ENCODE measurements at places on chromosomes 16 and 17.

GRCh38 chr17:29614349-29615047 lies 8.2 kb downstream of the CORO6 start:
- H3K4me3 ChIP-seq, result peak overlapping the region; percentile 74
- no peaks in the 10 kb centered on the region for H3K27me3 ChIP-seq
- peaks cover 39% of the 10 kb centered on the region for H3K4me1 ChIP-seq
- H3K36me3 ChIP-seq, result no peaks in the 10 kb centered on the region
- peak overlapping the region; percentile 58 for H3K27ac ChIP-seq

GRCh38 chr16:2468725-2469398 lies 2.2 kb upstream of the NTN3 start:
- H3K27ac ChIP-seq, result no peak overlapping the region
- no peak for DNase-seq
- H3K36me3 ChIP-seq, result no peaks in the 10 kb centered on the region
- peaks cover 6% of the 10 kb centered on the region for H3K4me1 ChIP-seq
- no peak overlapping the region for H3K4me3 ChIP-seq

GRCh38 chr17:81209141-81209540 lies 13.6 kb downstream of the CEP131 start:
- DNase-seq, result no peak
- no peaks in the 10 kb centered on the region for H3K27me3 ChIP-seq
- no peaks in the 10 kb centered on the region for H3K36me3 ChIP-seq
- H3K27ac ChIP-seq, result no peak overlapping the region
- no peaks in the 10 kb centered on the region for H3K4me1 ChIP-seq

GRCh38 chr16:3861808-3862451 lies 18.6 kb downstream of the CREBBP start:
- no peak overlapping the region for H3K27ac ChIP-seq
- no peaks in the 10 kb centered on the region for H3K27me3 ChIP-seq
- no peak overlapping the region for H3K4me3 ChIP-seq

DNA sequence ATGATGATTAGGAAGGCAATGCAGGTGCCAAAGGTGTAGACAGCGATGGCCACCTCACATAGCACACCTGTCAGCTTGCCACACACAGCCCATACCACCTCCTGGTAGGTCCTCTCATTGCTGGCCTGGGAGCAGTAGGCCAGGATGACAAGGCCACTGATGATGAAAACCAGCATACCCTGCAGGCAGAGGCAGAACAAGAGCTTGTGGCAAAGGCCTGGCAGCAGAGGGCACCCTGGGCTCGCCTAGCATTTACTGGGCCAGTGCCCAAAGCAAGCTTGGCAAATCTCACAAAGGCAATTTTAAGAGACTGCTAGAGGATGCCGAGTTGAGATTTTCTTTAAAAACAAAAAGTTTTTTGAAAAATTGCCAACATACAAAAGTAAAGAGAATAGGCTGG lies 5.9 kb downstream of the SLC38A7 start:
- H3K27me3 ChIP-seq, result no peaks in the 10 kb centered on the region
- H3K27ac ChIP-seq, result no peak overlapping the region
- H3K4me1 ChIP-seq, result peaks cover 6% of the 10 kb centered on the region
- no peaks in the 10 kb centered on the region for H3K36me3 ChIP-seq
- no peak overlapping the region for H3K4me3 ChIP-seq

- no peaks in the 10 kb centered on the region for H3K27me3 ChIP-seq
- no peak overlapping the region for H3K27ac ChIP-seq
- H3K4me3 ChIP-seq, result no peak overlapping the region
- no peak for DNase-seq
These were observed 653.8 kb downstream of the CDH8 start for GRCh38 chr16:61382435-61382834.

GRCh38 chr16:83248735-83249463 lies 558.9 kb upstream of the HSBP1 start:
- no peaks in the 10 kb centered on the region for H3K4me1 ChIP-seq
- no peaks in the 10 kb centered on the region for H3K27me3 ChIP-seq
- H3K36me3 ChIP-seq, result no peaks in the 10 kb centered on the region
- no peak overlapping the region for H3K27ac ChIP-seq
- H3K4me3 ChIP-seq, result no peak overlapping the region

DNA sequence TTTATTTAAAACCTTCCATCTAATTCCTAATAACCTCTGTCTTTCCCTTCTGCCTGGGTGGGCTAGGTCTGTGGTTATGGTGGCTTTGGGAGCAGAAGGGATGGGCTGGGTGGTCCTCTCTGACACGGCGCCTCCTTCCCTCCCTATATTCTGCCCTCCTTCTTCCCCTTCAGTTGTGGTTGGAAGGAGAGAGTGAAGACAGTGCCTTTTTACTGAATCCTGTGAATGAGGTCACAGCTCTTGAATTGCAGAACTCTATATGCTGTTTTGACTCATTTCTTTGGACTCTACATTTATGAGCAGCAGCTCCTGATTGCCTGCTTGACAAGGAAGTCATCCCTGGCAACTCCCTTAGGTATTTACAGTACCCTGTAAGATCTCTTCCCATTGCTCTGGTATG lies 256.0 kb upstream of the ELAC2 start:
- H3K4me1 ChIP-seq, result no peaks in the 10 kb centered on the region
- H3K27ac ChIP-seq, result no peak overlapping the region
- H3K36me3 ChIP-seq, result no peaks in the 10 kb centered on the region
- no peak for DNase-seq

DNA sequence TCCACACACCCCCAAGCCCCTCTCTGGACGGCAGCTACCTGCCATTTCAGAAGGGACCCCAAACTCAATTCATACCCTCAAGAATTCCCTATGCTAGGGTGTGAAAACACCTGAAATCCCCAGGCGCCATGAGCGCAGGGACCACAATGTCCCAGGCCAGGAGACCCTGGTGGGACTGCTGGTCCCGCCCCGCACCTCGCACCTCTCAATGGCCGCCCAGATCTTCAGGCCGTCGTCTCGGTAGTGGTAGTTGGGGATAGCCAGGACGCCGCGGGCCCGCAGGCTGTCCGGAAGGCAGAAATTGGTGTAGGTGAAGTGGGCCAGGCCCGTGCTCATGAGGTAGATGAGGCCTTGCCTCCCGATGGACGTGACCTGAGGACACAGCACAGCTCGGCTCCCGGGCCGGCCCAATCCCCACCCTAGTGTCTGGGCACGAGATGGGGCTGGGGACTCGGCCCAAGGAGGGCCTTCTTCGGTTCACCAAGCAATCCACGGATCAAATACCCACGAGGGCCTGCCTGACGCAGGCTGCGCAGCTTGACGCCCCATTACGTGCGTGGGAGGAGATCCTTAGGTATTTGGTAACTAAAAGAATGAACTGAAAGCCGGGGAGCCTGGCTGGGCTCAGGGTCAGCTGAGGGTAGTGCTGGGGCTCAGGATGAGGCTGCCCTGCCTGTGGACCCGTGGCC lies 9.2 kb downstream of the ALOXE3 start:
- no peak overlapping the region for H3K27ac ChIP-seq
- H3K4me1 ChIP-seq, result peaks cover 2% of the 10 kb centered on the region
- peaks cover 27% of the 10 kb centered on the region for H3K27me3 ChIP-seq
- no peak overlapping the region for H3K4me3 ChIP-seq
- DNase-seq, result no peak
- no peaks in the 10 kb centered on the region for H3K36me3 ChIP-seq

DNA sequence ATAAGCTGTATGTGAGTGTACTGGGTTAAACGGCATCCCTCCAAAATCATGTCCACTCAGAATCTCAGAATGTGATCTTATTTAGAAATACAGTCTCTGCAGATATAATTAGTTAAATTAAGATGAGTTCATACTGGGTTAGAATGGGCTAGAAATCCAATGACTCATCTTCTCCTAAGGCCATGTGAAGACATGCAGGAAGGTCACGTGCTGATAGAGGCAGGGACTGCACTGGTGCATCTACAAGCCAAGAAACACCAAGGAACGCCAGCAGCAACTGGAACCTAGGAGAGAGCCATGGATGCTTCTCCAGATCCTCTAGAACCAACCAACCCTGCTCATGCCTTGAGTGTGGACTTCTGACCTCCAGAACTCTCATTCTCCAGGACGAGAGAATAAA lies 241.0 kb downstream of the XYLT1 start:
- peaks cover 6% of the 10 kb centered on the region for H3K36me3 ChIP-seq
- peaks cover 12% of the 10 kb centered on the region for H3K4me1 ChIP-seq
- DNase-seq, result no peak
- H3K27ac ChIP-seq, result no peak overlapping the region
- H3K27me3 ChIP-seq, result no peaks in the 10 kb centered on the region

GRCh38 chr17:19702217-19702641 lies 14.2 kb downstream of the SLC47A2 start:
- no peak for DNase-seq
- H3K4me3 ChIP-seq, result no peak overlapping the region
- H3K4me1 ChIP-seq, result no peaks in the 10 kb centered on the region
- no peaks in the 10 kb centered on the region for H3K27me3 ChIP-seq
- H3K27ac ChIP-seq, result no peak overlapping the region
- H3K36me3 ChIP-seq, result no peaks in the 10 kb centered on the region

- no peak for DNase-seq
- no peak overlapping the region for H3K4me3 ChIP-seq
These were observed 11.4 kb upstream of the CALB2 start for GRCh38 chr16:71347146-71347545.

DNA sequence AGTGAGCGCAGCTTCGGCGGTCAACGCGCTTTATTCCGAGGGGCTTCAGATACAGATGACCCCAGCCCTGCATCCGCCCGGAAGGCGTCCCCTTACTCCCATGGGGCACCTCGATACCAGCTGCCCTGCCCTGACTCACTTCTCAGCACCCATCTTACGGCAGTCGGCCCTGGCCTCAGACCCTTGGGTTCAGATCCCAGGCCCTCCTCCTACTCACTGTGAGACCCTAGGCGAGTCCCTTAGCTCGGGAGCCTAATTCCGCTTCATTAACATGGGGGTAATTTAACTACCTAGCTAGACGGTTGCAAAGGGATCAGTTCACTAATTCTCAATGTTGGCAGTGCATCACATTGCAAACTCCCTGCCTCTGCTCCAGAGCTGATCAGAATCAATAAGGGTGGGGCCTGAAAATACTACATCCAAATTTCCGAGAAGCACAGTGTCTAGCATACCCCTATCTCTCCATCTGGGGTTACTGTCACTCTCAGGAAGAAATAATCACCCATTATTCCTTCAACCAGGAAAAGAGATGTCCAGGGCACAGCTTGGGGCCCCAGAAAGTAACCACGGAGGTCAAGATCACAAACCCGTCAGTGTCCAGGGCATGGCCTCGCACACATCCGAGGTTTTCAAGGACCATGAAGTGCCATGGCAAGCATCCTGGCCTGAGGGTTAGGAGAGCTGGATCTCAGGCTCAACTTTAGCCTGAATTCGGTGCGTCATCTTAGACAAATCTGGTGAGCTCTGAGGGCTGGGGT lies 415 bp upstream of the FLOT2 start:
- peaks cover 54% of the 10 kb centered on the region for H3K36me3 ChIP-seq
- H3K27me3 ChIP-seq, result no peaks in the 10 kb centered on the region
- H3K27ac ChIP-seq, result peak overlapping the region; percentile 95
- DNase-seq, result no peak
- peak overlapping the region; percentile 96 for H3K4me3 ChIP-seq
- peaks cover 61% of the 10 kb centered on the region for H3K4me1 ChIP-seq

DNA sequence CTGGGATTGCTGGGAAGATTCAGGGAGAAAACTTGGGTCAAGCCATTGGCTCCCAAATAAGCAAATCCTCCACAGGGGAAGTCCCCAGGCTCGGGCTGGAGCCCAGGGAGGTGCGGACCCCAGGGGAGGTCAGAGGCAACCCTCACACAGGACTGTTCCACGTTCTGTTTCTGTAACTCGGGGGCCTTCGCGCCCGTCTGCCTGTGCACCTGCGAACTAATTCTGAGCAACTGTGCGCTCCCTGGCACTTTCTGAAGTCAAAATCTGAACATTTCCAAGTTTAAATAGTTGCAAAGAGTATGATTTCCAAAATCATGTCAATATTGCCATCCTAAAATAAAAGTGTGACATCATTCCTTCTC lies 16.8 kb downstream of the TIMM22 start:
- no peak overlapping the region for H3K4me3 ChIP-seq
- H3K4me1 ChIP-seq, result no peaks in the 10 kb centered on the region
- no peak for DNase-seq
- H3K27me3 ChIP-seq, result no peaks in the 10 kb centered on the region

DNA sequence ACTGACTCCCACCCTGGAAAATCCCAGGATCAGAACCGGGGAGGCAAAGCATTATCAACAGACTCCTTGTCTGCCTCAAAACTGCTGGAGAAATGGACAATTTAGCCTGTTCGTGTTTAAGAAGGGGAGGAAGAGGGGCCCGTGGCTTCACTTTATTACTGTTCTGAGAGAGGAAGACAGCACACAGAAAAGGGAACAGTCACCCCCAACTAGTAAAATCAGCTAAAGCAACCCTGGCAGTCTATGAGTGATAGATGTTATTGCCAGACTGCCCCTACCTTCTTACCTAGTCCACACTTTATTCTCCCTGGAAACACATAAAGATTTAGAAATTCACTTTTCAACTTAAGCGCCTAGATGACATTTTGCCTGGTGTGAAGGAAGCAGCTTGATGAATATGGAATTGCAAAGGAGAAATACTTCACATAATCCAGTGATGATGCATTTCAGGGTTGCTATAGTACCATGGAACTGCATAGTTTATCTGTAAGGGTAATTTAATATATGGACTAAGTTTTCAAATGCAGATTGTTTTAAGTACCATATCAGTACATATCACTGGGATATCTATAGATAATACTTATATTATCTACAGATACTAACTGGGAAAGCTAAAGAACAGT lies 36.9 kb upstream of the TRAP1 start:
- no peaks in the 10 kb centered on the region for H3K27me3 ChIP-seq
- no peak overlapping the region for H3K27ac ChIP-seq
- no peak for DNase-seq
- no peak overlapping the region for H3K4me3 ChIP-seq

- H3K4me3 ChIP-seq, result no peak overlapping the region
- H3K4me1 ChIP-seq, result no peaks in the 10 kb centered on the region
- no peaks in the 10 kb centered on the region for H3K27me3 ChIP-seq
- no peak overlapping the region for H3K27ac ChIP-seq
These were observed 10.6 kb upstream of the PLD6 start for GRCh38 chr17:17216776-17217175.

DNA sequence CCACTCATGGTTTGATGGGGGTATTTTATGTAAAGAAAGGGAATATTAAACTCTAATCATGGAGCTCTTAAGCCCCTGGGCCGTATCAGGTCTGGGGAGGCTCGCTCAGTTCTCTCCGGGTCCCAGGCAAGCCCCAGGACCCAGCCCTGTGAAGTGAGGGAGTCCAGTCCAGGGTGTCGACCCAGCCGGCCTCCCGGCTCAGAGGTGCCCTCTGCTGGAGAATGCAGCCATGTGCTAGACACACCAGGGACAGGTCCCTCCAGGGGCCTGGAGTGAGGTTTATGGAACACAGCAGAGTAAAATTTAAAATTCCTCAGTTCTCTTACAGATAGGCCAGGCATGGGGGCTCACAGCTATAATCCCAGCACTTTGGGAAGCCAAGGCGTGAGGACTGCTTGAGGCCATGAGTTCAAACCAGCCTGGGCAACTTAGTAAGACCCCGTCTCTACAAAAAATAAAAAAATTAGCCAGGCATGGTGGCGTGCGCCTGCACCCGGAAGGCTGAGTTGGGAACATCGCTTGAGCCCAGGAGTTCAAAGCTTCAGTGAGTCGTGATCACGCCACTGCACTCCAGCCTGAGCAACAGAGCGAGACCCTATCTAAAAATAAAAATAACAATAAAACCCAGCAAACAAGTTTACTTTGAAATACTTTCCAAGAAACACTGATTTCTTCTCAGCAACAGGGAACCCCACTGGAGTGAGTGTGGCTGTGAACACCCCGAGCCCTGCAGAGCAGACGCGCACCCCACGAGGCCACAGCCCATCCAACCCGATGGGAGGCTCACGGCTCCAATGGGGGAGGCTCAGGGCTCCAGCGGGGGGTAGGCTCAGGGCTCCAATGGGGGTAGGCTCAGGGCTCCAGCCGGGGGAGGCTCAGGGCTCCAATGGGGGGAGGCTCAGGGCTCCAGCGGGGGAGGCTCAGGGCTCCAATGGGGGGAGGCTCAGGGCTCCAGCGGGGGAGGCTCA lies 72.2 kb downstream of the ZNF778 start:
- H3K36me3 ChIP-seq, result peaks cover 31% of the 10 kb centered on the region
- H3K4me1 ChIP-seq, result no peaks in the 10 kb centered on the region
- peak overlapping the region; percentile 46 for H3K27ac ChIP-seq
- H3K4me3 ChIP-seq, result no peak overlapping the region
- no peaks in the 10 kb centered on the region for H3K27me3 ChIP-seq

Data from activated T-helper 2 cell treated with anti-CD3 and anti-CD28 coated beads, Interferon-gamma antibody, Interleukin-2, Interleukin-4, amounts not matched to agents 10 μg/mL and 5 μg/mL and 100 μg/mL, durations not matched to agents 14 hours and 24 hours and 36 hours (primary cell).